Mesenteric fat pad (tissue), 1 donor: ENCODE measurements at places on chromosomes 16 and 17.

- DNase-seq, result no peak
Observed at GRCh38 chr17:45241328-45242028, 19.8 kb downstream of the FMNL1 start.

DNA sequence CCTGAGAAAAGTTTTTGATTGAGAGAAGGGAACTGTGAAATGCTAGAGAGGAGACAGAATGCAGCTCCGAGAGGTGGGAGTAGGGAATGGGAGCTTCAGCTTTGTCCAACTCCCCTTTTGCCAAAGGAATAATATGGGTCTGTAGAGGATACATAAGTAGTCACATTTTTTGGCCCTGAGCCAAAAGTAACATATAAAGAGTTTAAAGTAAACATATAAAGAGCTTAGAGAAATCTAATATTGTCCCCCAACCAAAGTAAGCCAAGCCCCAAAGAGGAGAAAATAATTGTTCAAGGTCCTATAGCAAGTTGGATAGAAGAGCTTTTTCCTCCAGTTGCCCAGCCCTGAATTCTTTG is 215.1 kb downstream of the TMEM114 start:
- DNase-seq, result no peak

DNA sequence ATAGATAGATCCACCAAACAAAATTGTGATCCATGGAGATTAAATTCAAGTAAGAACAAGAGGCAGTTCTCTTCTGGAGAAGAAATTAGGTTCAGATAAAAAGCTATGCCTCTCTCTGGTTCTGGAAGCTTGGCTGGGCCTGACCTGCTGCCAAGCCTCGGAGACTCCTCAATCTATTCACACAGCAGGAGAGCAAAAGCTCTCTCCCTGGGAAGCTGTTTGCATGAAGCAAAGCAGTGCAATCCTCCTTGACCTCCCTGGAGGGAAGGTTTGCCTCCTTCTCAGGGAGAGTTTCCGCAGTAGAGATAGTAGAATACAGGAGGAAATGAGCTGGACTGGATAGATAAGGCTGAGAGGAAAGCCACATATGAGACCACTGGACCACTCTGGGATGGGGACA is 78.1 kb upstream of the GNAO1 start:
- DNase-seq, result no peak

DNA sequence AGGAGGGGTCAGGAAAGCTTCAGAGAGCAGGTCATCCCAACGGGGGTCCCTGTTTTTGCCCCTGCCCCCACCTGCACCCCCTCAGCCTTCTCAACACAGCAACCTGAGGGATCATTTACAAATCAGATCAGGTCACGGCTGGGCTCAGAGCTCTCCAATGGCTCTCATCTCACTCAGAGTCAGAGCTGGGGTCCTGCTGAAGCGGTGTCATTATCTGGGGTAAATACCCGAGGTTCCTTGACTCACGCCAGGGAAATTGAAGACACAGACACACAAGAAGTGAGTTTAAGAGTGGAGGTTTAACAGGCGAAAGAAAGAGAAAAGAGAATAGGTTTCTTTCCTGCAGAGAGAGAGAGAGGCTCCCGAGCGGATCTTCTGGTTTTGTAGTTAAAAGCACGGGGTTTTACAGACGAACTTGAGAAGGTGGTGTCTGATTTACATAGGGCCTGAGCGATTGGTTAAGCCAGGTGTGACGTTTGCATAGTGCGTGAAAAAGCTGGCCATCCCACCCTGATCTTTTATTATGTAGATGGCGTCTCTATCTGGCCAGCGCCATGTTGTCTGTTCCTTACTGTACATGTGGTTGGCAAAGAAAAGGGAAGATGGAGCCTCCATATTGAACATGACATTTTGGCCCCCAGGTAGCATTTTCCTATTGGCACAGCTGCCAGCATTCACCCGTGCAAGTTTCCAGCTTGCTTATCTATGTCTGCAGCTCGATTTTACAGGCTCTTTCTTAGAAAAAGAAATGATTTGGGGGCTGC is 51.4 kb downstream of the WSB1 start:
- DNase-seq, result no peak

GRCh38 chr17:46038414-46038813 is 39.4 kb downstream of the STH start:
- DNase-seq, result no peak

GRCh38 chr16:87744750-87745514 is 20.9 kb downstream of the KLHDC4 start:
- DNase-seq, result no peak

GRCh38 chr16:2008009-2008526 is 1.6 kb downstream of the ZNF598 start:
- no peak for DNase-seq

DNA sequence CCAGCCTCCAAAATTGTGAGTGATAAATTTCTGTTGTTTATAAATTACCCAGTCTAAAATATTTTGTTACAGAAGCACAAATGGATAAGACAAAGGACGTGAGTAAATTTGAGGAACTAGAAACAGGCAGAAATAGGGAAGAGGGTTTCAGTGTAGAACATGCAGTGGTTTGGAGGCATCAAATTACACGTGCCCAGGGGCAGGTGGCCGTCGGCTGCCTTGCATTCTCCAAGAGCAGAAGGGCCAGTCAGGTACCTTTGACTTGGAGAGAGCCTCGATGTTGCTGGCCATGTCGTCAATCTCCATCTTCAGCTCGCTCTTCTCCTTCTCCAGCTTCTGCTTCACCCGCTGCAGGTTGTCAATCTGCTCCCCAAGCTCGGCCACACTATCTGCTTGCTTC is 54.3 kb downstream of the MYH13 start:
- no peak for DNase-seq
